ENCODE measurements at places on chromosomes 16 and 17.

GRCh38 chr17:40366861-40367518, 2.5 kb upstream of the GJD3 start:
- no peak for DNase-seq

GRCh38 chr17:11618861-11619566, 20.7 kb downstream of the DNAH9 start:
- no peak for DNase-seq

- no peak for DNase-seq
Measured at GRCh38 chr16:1027501-1027815, 45.1 kb upstream of the SSTR5 start.

GRCh38 chr17:15380446-15380845, 39.0 kb upstream of the TEKT3 start:
- DNase-seq: no peak

- DNase-seq: no peak
Measured at GRCh38 chr16:52591934-52592592, 45.1 kb upstream of the TOX3 start.

GRCh38 chr17:1482680-1483079, 9.8 kb downstream of the MYO1C start:
- DNase-seq: no peak

DNA sequence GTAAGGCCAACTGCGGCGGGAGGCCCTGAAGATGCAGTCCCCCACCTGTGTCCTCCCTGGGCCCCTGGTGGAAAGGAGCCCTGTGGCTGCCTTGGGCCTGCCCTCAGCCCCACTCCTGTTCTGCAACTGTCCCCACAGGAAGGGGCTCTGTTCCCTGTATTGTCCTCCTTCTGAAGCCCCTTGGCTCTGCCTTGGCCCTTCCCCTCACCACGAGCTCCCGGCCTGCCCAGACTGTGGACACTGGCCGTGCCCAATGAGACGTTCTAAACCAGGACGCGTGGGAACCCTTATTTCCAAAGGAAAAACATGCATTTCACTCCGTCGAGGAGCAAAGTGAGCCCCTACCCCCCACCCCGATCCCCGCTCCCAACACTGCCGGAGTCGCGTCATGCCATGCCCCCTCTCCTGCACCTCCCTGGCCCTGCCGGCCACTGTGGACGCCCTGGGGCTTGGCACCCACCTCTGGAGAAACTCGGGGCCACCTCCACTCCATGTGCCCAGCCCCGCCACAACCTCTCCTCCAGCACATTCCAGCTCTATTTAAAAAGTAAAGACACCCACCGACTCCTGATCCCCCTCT, 13.5 kb upstream of the PNPO start:
- no peak for DNase-seq

DNA sequence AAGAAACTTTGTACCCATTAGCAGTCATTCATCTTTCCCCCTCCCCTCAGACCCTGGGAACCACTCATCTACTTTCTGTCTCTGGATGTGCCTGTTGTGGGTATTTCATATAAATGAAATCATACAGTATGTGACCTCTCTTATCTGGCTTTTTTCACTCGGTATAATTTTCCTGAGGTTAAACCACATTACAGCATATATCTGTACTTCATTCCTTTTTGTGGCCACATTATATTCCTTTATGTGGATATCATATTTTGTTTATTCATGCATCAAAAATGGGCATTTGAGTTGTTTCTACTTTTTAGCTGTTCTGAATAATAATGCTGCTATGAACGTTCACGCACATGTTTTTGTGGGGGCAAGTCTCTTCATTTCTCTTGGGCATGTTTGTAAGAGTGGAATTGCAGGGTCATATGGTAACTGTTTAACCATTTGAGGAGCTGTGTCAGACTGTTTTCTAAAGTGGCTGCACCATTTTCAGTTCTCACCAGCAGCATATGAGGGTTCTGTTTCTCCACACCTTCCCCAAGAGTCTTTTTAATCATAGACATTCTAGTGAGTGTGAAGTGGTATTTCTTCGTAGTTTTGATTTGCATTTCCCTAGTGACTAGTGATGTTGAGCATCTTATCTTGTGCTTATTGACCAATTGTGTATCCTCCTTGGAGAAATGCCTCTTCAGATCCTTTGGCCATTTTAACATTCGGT, 3.8 kb downstream of the SNX29 start:
- DNase-seq: no peak

DNA sequence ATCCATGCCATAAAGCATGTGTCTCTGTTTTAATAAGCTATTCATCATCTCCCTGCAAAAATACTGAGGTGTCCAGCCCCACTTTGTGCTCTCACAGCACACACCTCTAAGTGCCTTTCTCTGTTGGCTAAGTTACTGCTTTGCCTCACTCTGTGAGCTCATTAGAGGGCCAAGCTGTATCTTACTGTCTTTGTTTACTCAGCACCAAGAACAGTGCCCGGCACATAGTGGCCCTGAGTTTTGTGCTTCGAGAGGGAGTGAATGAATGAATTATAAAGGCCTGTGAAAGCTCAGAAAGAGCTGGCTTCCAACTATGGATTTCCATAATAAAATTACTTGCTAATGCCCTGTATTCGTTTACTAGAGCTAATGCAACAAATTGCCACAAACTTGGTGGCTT, 50.2 kb upstream of the NOG start:
- DNase-seq: no peak

- peak; percentile 34 for DNase-seq
Measured at GRCh38 chr17:74595037-74595750, 3.1 kb upstream of the CD300LD start.

DNA sequence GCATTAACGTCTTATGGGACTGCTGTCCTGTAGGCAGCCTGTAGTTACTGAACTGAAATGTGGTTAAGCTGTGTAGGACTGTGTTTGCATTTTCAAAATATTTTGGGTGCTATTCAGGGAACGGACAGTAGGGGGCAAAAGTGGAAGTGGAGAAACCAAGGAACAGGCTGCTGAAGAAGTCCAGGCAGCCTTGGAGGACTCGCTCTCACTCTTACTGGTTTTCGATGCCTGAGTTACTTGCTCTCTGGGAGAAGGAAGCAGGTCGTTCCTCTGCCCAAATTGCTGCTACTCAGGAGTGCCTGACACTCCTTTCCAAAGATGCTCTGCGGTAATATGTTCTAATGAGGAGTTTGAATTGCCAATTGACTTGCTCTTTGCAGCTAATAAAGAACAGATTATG, 64.5 kb upstream of the RBFOX1 start:
- peak; percentile 16 for DNase-seq

DNA sequence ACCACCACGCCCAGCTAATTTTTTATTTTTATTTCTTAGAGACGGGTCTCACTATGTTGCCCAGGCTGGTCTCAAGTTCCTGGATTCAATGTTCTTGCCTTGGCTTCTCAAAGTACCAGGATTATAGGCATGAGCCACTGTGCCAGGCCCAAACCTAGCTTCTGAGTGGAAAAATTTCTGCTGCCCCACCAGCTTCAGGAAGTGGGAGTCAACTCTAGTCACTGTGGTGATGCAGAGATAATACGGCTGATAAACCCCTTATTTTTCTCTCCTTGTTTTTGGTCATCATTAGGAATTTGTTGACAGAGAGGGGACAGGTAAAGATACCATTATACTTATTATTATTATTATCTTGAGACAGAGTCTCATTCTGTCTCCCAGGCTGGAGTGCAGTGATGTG, 27.8 kb upstream of the PHOSPHO1 start:
- DNase-seq: no peak

DNA sequence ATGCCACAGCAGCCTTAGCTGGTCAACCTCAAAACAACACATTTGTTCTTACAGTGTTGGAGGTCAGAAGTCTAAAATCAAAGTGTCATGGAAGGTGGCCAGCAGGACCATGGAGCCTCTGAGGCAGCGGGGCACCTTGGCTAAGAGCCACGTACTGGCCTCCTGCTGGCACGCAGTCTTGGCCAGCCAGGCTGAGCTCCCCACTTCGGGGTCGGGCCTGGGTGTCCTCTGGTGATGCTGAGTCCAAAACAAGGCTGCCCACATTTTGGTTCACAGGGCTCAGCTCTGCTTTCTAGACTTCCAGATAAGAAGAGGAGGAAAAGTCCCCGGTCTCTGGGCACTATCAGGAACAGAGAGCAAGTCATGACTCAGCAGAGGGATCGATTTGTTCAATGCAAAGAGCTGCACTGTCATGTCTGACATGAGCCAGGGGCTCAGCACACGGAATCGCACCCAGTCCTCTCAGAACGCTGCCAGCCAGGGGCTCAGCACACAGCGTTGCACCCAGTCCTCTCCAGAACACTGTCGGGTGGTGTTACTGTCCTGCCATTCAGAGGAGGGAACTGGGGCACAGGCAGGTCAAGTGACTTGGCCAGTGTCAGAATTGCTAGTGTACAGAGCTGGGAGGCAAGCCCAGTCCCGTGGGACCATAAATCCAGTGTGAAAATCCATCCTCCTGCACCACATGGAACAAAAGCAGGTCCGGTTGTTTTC, 2.5 kb downstream of the LGALS9 start:
- DNase-seq: peak; percentile 10

GRCh38 chr16:86199182-86199581, 300.2 kb downstream of the IRF8 start:
- no peak for DNase-seq

DNA sequence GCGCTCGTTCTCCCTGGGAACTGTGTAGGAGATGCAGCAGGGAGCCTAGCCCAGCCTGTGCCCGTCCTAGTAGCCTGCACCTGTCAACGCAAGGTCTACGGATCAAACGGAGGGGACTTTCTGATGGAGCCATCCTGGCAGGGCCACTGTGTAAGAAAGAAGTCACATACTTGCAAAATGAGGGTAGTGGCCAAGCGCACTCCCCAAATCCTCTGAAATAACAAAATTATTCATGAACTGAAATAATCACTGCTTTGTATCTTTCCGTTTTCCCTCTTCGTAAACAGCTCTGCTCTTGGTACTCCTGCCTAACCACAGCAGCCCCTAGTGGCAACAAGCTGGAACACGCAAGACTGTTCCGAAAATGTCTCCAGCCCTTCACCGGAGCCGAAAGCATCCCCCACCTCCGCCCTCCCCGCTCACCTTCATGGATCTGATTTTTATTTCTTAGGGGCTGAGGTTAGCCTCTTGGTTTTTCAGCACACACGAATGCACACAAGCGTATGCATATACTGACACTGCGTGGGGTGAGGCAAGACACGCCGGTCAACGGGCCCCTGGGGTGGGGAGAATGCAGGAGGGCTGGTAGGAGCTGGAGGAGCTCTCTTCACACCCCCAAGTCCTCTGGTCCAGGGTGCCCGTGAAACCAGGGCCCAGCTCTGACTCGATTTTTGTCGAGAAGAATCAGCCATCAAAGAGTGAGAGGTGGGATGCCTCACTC, 100.8 kb downstream of the ABCC12 start:
- peak; percentile 17 for DNase-seq

DNA sequence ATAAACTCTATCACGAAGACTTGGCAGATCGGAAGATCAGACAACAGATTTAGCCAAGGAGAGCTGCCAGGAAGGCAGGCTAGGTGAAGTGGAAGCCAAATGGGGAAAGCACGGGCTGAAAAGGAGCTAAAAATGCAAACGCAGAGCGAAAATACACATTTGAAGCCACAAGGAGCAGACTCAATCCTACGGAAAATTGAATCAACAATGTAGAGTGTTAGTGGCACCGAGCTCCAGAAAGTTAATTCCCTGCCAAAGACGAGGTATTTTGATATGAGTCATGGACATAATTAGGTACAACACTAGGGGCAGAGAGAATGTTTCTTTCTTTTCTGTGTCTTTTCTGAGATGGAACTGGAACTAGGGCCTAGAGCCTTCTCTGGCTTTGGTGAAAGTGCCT, 20.7 kb downstream of the GSG1L start:
- DNase-seq: no peak

DNA sequence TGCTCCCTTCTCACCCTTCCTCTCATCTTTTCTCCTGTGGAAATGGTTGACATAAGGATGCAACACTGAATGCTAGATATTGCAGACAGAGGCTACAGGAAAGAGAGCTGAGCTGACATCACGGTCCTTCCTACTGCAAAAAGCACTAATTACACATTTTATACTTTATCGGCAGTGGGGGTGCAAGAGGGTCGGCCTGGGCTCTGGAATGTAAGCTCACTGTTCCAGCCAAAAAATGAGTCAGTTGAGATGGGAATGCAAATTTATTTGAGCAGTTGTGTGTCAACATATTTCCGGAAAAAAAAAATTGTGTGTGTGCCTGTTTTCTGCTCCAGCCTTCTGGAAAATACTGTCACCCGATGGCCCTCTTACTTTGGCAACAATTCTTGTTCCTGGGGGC, 14.1 kb upstream of the MRTFB start:
- no peak for DNase-seq

GRCh38 chr16:58684001-58684353, 593 bp downstream of the SLC38A7 start:
- peak; percentile 46 for DNase-seq

DNA sequence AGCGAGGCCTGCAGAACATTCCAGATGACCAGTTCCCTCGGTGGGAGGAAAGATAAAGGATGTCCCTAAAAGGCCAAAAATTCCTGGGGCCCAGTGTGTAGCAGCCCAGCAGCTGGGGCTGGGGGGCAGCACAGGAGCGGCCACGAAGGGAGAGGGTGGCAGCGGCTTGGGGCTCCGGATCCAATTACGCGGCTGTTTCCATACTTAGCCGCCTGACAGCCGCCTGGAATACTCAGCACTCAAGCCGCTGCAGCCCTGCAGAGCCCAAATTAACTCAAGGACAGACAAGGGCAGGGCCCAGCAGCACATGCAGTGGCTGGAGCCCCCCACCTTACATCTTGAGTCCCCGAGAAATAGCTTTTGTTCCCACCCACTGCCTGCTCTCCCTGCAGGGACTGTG, 1.3 kb downstream of the SRL start:
- no peak for DNase-seq

GRCh38 chr17:81374890-81375289, 20.4 kb upstream of the BAHCC1 start:
- no peak for DNase-seq

- no peak for DNase-seq
Measured at GRCh38 chr17:38958326-38958725, 8.9 kb downstream of the FBXO47 start.

GRCh38 chr17:14856176-14856575, 408.9 kb downstream of the PMP22 start:
- no peak for DNase-seq

- DNase-seq: no peak
Measured at GRCh38 chr17:45201457-45201856, 20.2 kb upstream of the FMNL1 start.

DNA sequence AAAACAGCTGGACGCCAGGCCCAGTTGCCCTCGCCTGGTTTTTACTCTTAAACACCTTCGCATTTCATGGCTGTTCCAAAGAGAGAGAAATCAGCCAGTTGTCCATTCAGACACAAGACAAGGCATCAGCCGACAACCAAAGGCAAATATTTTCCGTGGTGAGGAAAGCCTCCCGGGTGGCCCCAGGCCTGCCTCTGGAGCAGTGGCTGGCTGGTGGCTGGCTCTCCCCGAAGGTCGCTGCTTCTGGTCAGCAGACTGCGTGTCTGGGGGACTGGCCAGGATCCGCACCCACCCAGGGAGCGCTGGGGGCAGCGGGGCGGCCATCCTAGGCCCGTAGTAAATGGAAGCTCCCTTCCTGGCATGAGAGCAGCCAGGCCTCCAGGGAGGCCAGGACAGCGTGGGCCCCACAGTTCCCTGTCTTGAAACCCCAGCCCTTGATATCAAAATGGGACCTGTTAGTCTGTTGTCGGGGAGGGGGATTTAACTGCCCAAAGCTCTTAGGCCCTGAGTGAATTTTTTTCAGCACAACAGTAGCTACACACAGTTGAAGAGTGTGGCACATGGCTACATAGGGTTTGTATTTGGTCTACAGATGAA, 57.7 kb downstream of the SREBF1 start:
- DNase-seq: no peak

- DNase-seq: peak; percentile 63
Measured at GRCh38 chr17:78379131-78379491, 662 bp downstream of the PGS1 start.

All from inflammatory macrophage treated with lipopolysaccharide for 4 hours (primary cell).